ENCODE measurements at places on chromosomes 11 and 22. TPM values are rescaled to one million over a fixed set of nuclear protein-coding genes. Genes with fewer than 3 reads are reported as not detected.

Gene RIMBP3B
- total RNA-seq, result 0.67 TPM

Gene SLC43A3
- total RNA-seq, result 0.75 TPM

Gene DNAJC4
- 23.2 TPM for total RNA-seq

Gene OR52N4
- not detected for total RNA-seq

Gene APOBEC3A
- total RNA-seq, result not detected

Gene NXF1
- 51.9 TPM for total RNA-seq

Gene CNTN5
- not detected for total RNA-seq

Gene ZBTB16
- 0.15 TPM for total RNA-seq

Gene UBXN1
- 120 TPM for total RNA-seq

Gene MTA2
- total RNA-seq, result 86.2 TPM

Gene TRPC6
- 0.71 TPM for total RNA-seq

Gene UBQLNL
- total RNA-seq, result not detected

Gene LSP1
- 2.7 TPM for total RNA-seq

Gene XKR3
- not detected for total RNA-seq

Gene UBE2L6
- total RNA-seq, result 36.3 TPM

Gene MMP7
- 22.8 TPM for total RNA-seq

Gene CRYBB2
- total RNA-seq, result not detected

Gene SPON1
- not detected for total RNA-seq

Gene POLD4
- total RNA-seq, result 241 TPM

Gene C22orf31
- not detected for total RNA-seq

Gene GLB1L3
- not detected for total RNA-seq

Gene ETS1
- total RNA-seq, result 36.4 TPM

Gene NEFH
- not detected for total RNA-seq

Gene CD3E
- not detected for total RNA-seq

Gene OR52H1
- total RNA-seq, result not detected

Gene NELL1
- total RNA-seq, result not detected

Gene TMEM121B
- 0.21 TPM for total RNA-seq

Gene CCDC87
- total RNA-seq, result 0.84 TPM

Gene VWCE
- total RNA-seq, result 0.39 TPM

Gene ELF5
- not detected for total RNA-seq

Gene DEFB131B
- total RNA-seq, result not detected

Gene LMO2
- total RNA-seq, result 0.91 TPM

Gene PKDREJ
- not detected for total RNA-seq

Gene MOGAT2
- not detected for total RNA-seq

Gene IRAG1
- total RNA-seq, result not detected

Gene MYOD1
- total RNA-seq, result not detected

Gene OMP
- not detected for total RNA-seq

Gene CSTF3
- 26.0 TPM for total RNA-seq

Gene OR2AG1
- not detected for total RNA-seq

Gene MYO7A
- total RNA-seq, result 1.5 TPM

Gene TMEM134
- total RNA-seq, result 70.3 TPM
